Right renal pelvis (tissue), 4 donors: ENCODE measurements at places on chromosomes 7 and 10. TPM values are rescaled to one million over a fixed set of nuclear protein-coding genes. Genes with fewer than 3 reads are reported as not detected.

SHH gene
- 2.6 TPM for polyA plus RNA-seq

DNA sequence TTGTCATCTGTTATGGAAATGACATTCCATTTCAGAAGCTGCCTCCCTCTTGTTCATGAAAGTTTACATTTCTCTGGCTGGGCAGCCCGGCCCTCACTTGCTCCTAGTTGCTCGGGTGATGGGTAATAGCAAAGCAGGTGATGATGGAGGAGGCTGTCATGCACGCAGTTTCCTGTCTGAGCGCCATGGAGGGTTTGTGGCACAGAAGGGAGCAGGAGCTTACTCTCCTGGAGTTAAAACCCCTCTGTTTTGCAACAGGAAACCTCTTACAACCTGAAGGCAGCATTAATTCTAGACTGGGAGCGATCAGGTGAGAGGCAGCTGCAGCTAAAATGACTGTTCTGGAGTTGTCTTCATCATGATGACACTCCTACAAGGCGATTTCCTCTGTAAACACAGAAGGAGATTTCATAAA lies 34.1 kb upstream of the MKI67 start:
- no peak for DNase-seq

DNA sequence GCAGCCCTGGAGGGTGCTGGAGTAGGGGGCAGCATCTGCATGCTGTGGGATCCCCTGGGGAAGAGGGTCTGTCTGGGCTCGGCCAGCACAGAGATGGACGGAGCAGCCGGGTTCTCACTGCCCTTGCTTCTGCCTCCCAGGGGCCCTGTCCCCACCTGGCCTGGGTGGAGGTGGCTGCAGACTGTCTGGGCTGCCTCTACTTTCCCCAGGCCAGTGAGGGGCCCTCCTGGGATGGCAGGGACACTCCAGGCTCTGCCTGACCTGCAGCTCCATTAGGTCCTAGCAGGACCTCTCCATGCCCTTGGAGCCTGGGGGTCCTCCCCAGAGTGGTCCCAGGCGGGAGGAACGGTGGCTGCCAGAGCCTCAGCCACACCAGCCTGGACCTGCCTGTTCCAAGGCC lies 63.7 kb downstream of the PWWP2B start:
- DNase-seq: no peak

GRCh38 chr7:150858236-150859197 lies 6.2 kb downstream of the AOC1 start:
- no peak for DNase-seq

DNA sequence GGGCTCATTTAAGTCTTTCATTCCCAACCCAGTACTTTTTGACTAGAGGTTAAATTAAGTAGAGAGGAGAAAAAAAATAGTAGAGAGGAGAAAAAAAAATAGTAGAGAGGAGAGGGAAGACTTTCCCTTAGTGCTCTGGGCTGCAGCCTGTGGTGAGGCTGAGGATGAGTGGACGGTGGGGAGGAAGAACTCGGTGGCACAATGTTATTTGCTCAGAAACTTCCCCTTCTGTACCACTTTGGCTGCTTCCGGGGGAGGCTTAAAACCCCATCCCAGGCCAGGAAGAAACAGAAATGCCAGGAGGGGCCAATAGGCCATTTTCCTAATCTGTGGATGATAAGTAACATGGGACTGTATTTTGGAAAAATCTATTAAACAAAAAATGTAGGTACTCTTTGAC lies 14.6 kb upstream of the MLXIPL start:
- DNase-seq: no peak

CPA2 gene
- 0.34 TPM for polyA plus RNA-seq
